Fibroblast of upper back skin (primary cell): ENCODE measurements at places on chromosomes 5 and 9.
A peak's percentile ranks its signal among the peaks of the same experiment; 100 is the strongest.

DNA sequence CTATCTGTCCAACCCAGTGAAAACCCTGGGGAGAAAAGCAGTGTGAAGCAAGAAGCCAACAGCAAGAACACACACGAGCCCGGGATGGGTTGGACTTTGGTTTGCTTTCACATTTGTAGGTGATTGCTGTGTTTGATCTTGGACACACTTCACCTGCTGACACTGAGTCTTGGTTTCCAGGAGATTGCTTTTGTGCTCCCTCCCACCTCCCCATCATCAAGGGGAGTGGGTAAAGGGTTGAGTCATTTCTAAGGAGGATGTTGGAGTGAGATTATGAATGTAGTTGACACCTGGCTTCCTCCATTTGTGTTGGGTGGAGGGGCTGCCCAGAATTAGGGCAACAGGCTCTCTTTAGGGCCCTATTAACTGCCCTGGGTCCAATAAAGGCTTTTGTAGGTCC lies 37.5 kb downstream of the ANKDD1B start:
- DNase-seq: no peak

DNA sequence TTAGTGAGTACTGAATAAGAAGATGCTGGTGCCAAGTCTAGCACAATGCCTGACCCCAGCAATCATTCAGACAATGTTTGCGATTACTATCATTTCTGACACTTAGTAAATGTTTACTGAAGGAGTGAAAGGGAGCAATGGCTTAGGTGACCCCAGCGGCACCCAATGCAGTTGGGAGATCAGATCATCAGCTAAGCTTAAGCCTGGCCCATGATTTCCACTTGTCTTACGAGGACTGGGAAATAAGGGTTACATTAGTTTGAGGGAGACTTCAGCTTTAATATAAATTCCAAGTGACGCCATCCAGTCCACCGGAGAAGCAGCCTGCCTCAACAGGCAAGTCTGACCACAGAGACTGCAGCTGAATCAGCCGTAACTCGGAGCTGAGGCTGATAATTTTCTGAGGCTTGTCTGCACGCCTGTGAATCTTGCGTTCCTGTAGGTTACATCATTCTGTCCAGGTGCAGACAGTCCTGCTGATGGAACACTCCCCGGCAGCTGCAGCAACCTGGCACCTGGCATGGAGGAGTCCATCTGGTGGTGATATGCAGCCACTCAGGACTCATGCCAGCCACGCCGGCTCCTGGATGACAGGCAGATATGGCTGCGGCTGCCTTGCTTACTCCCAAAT lies 34.9 kb upstream of the FGF1 start:
- DNase-seq: peak; percentile 75

DNA sequence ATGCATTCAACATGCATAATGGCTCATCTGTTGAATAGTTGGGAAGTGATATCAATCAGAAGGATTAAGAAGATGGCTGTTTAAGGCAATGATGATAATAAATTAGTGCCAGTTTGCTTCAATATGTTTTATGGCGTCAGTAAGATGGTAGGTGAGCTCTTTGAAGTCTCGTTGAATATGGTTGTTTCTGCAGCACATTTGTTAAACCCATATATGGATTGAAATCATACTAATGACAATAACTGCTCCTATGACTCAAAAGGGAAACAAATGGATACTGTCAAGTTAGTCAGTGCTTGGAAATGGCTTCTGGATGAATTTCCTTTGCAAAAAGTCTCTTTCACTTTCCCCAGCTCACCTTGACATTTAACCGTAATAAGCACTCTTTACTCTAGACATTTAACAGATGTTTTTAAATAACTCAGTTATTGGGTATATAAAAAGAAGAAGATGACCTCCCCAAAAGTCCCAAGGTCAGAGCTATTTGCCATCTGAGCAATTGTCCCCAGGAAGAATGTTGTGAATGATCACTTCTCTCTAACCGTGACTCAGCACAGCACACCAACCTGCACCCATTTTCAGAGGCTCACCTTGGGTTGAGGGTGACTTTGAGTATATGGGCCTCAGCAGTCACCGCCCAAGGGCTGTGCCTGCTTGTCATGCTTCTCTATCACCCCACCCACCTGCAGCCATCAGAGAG lies 133.4 kb downstream of the GRIA1 start:
- peak; percentile 83 for DNase-seq

DNA sequence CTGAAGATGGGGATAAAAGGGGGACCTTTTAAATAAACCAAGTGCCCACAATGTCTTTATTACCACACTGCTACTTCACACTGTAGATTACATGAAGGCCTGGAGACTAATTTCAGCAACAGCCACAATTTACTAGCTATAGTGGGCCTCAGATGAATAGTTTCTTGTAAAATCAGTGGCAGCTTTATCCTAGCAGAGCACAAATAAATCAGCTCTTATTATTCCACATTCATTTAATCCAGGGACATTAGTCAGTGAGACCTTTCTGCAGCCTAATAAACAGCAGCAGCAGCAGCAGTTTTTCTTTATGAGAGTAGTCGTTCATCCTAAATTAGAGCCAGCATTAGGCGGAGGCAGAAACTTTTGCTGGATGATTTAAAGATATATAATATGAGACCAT lies 542.3 kb downstream of the PSAT1 start:
- no peak for DNase-seq

DNA sequence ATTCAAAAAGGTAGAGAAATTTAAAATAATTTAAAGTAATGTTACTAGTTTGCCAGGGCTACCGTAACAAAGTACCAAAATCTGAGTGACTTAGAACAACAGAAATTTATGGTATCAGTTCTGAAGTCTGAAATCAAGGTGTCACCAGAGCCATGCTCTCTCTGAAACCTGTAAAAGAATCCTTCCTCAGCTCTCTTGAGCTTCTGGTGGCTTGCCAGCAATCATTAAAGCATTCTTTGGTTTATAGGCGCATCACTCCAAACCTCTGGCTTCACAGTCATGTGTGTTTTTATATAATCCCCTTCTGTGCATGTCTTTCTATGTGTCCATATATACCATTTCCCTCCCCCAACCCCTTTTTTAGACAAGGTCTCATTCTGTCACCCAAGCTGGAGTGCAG lies 220.3 kb downstream of the COX7C start:
- peak; percentile 11 for DNase-seq
